MV-4-11 (cell line): ENCODE measurements at places on chromosomes 1 and 21.

- no peak for DNase-seq
These were observed 11.6 kb upstream of the SESN2 start for GRCh38 chr1:28247612-28248272.

DNA sequence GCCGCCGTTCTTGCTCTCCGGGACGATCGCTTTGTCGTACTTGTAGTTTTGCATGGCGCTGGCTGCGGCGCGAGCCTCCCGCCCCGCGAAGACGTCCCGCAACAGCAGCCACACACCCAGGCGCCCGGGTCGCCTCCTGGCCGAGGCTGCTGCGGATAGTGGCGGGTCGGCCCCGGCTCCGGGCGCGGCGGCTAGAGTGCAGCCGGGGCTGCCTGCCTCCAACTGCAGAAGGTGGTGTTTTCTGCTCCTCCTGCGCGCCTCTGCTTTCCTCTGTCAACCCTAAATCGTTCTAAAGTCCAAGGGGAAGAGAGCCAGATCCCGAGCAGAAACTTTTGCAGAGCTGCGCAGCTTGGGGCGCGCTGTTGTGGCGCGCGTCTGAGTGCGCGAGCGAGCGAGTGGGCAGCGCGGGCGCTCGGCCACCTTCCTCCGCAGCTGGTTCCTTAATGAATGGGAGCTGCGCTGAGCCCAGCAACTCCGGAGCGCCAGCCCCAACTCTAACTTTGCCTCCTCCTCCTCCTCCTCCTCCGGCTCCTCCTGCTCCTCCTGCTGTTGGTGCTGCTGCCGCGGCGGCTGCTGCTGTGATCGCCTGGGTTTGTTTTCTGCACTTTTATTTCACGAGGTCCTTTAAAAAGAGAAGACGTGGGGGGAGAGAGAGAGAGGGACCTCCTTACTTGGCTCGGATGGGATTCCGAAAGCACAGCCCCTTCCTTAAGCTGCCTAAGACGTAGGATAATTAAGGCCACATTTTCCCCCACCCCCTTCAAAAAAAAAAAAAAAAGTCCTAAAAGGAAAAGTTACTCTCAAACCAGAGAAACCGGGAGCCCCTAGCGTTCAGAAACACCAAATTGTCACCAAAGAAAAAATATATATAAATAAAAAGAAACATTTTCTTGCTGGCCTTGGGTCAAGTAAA is at the start of gene PLPP3:
Gene PLPP3, minus strand, starts transcription at position 601 of the 913 bp plus-strand sequence. Its CDS starts 547 bp downstream, at position 54.
- DNase-seq: peak; percentile 45

- DNase-seq: no peak
These were observed 248.9 kb downstream of the S1PR1 start for GRCh38 chr1:101485712-101486111.

DNA sequence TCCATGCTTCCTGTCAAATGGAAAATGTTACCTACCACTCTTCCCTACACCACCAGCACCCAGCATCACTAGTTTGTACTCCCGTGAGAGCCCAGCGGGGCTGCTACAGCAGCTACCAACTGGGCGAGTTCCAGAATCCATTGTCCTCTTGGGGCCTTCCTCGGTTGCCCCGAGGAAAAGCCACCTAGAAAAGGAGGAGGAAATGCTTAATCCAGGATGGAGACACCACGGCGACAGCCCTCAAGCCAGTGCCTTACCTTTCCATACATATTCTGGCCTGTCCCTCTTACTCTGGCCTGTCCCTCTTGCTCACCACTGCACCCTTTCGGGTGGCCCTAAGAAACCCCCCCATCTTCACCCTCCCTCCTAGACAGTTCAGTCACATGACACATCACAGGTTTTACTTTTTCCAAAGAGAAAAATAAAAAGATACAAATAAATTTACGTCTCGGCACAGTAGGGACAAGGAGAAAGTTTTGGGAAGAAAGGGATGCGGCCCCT is 478 bp downstream of the RIT1 start:
- no peak for DNase-seq

- DNase-seq: peak; percentile 27
These were observed 825 bp downstream of the DCAF8 start for GRCh38 chr1:160261556-160261892.

DNA sequence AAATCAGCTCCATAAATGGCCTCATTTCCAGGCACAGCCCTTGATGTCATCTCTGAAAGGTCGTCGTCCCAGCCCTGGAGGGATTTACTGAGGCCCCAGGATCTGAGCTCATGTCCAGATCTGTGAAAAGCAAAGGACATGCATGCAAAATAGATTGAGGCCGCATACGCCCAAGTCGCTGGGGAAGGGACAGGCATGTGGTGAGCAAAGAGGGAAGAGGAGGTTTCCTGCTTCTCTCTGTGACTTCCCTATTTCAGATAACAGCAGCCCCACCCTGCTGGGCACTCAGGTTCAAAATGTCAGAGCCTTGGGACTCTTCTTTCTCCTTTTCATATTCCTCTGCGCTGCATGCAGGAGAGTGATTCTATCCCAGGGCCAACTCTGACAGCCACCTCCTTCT is 197.2 kb downstream of the ADSS2 start:
- DNase-seq: peak; percentile 94

DNA sequence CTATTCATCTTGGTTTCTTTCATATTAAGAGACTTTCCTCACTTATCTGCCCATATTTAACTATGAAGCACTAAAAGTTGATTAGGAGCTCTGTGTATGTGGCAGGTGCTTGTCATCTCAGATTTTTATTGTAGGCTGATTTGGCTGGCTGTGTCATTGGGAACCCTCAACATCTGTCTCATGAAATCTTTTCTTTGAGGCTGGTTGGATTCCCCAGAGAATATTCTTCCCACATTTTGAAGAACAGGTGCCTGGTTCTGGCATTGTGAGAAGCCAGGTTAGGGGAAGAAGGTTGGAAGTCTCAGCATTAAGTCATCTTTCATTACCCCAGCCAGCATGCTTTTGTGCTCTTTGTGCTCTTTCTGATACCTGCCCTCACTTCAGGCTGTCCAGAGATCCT is 37.1 kb downstream of the EEIG2 start:
- no peak for DNase-seq

- DNase-seq: no peak
These were observed 2.6 kb downstream of the MIB2 start for GRCh38 chr1:1617925-1618324.

DNA sequence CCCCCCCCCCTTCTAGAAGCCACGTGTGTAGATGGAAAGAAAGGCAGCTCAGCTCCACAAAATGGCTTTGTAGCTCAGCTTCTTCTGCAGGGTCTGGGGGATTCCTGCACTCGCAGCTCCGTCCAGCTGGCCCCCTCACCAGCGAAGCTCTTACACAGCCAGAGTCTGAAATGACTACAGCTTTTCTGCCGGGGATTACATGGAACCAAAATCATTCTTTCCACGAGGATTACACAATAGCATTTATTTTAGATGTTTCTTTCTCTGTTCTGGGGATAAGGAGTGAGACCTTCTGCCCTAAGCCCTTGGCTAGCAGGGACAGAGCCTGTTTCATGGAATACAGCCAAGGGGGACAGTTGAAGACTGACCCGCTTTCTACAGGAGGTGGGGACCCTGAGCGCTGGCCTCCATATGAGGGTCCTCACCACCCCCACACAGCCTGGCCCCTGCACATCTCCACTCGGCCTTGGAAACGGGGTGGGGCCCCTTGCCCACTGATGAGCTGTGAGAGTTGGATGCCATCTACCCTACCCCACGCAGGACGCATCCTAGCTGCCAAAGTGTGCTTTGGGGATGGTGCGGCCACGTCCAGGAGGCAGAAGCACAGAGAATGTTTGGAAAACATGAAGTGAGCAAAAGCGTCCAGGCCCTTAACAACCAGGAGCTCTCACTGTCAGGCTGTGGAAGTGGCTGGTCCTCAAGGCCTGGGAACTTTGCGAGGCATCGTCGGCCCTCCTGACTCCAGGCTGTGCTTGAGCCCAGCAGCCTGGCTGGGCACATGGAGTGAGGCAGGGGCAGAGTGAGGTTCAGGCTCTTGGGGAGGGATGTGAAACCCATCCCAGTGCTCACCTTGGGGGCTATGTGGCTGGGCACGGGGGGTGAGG is 14.5 kb downstream of the ACTRT2 start:
- no peak for DNase-seq

DNA sequence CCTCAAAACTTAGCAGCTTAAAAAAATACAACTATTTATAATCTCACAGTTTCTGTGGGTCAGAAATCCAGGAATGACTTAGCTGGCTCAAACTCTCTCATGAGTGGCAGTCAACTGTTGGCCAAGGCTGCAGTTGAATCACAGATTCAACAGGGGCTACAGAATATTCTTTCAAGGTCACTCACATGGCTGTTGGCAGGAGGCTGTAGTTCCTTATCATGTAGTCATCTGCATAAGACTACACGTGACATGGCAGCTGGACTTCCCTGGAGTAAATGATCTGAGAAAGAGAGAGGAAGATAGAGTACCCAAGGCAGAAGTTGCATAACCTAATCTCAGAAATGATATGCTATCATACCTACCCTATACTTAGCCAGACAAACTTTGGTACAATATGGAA is 75.2 kb upstream of the TSPAN2 start:
- peak; percentile 62 for DNase-seq

DNA sequence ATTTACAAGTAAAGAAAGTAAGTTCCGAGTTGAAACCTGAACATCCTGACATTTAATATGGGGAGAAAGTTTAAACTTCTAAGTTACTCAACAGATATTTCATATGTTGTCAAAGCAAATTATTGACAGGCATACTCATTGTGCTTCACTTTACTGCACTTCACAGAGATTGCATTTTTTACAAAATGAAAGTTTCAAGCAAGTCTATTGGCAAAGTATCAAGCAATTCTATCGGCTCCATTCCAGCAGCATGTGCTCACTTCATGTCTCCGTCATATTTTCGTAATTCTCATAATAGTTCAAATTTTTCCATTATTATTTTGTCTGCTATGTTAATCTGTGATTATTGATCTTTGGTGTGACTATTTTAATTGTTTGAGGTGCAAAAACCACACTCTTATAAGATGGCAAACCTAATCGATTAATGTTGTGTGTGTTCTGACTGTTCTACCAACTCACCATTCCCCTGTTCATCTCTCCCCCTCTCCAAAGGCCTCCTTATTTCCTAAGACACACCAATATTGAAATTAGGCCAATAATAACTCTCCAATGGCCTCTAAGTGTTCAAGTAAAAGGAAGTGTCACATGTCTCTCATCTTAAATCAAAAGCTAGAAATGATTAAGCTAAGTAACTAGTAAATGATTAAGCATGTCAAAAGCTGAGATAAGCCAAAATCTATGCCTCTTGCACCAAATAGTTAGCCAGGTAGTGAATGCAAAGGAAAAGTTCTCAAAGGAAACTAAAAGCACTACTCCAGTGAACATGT is 68.2 kb upstream of the BCL9 start:
- no peak for DNase-seq

DNA sequence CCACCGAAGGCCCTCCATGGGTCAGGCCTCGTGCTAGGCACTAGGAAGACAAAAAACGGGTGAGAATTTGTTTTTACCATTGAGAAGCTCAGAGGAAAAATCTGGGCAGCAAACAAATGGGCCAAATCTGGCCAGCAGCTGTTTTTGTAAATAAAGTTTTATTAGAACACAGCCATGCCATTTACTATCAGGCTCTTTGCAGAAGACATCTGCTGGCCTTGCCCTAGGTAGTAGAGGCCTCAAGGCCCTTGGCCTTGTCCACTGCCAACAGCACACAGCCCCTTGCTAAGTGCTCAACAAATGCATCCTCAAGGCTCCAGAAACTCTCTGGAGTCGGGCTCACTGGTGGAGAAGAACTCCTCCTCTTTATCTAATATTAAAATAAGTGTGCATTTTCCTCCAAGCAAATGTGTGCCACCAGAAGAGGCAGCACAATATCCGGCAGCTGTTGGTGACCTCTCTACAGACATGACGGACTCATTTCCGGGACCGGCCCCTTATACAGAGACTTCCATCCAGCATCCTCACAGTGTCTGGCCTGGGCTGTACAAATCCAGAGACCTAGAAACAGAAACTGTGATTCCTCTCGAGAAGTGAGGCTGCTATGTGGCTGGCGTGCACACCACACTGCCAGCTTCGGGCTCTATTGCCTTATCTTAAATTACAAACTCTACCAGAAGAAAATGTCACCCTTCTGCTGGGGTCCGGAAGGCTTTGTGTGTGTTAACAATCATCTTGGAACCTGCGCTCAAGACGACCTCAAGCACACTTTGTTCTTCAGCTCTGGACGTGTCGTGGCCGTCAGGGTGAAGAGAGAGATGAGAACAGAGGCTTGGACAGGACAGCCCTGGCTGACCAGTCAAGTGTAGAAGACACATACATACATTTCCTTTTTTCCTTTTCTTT is 203.9 kb downstream of the TOMM20 start:
- no peak for DNase-seq

GRCh38 chr1:109208836-109209463 is 4.8 kb upstream of the SARS1 start:
- DNase-seq: no peak

- DNase-seq: peak; percentile 41
These were observed 115.4 kb upstream of the NEGR1 start for GRCh38 chr1:72397786-72398185.

- peak; percentile 40 for DNase-seq
These were observed 69.6 kb downstream of the CD34 start for GRCh38 chr1:207841293-207841692.

DNA sequence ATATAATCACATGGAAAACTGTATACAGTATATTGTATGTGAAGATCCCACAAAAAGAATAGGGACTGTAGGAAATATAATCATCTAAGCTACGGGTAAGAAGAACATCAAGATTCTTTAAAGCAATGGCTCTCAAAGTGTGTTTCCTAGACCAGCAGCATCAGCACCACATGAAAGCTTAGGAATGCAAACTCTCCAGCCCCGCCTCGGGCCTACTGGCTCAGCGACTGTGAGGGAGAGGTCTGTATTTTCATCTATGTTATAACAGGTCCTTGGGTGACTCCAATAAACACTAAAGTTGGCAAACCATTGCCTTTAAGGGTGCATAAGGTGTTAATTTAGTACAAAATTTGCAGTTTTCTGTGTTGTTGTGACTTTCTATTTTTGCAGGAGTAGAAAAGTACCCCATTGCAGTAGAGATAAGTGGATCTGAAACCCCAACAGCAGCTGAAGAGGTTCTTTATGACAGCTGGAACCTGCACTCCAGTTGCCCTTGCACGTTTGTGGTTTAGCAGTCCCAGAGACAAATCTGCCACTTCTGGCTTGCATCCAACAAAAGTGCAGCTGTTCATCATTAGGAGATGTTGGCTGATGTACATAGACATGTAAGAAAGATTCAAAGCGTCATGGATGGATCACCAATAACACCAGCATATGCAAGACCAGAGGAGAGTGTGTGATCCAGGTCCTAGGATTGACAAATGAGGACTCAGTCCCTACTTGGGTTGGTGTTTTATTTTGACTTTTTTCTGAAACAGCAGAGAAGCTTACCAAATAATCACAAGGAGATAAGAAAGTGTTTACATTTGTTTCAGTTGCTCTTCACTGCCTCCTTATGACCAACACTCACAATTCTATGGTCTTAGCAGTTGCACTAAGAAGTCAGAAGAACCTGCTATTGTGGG is 15.9 kb upstream of the IFNAR1 start:
- DNase-seq: peak; percentile 96
